ENCODE measurements at places on chromosomes 1 and 21.

DNA sequence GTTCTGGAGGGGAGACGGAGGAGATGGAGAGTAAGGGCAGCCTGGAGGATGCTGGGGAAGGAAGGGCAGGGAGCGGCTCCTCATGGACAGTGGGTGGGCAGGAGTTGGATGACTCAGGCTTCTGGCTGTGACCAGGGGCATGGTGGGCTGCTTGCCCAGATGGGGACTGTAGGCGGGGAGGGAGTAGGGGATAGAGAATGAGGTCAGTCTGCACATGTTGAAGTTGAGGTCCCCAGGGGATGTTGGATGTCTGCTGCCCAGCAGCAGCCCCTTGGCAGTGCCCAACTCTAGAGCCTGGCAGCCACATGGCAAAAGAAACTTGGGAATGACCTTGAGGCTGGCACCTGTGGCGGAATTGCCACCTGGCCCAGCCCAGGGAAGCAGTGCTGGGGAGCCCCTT is 6.4 kb downstream of the SELENON start:
- no peak for DNase-seq

GRCh38 chr1:48547561-48548220 is 75.7 kb upstream of the SPATA6 start:
- no peak for DNase-seq

DNA sequence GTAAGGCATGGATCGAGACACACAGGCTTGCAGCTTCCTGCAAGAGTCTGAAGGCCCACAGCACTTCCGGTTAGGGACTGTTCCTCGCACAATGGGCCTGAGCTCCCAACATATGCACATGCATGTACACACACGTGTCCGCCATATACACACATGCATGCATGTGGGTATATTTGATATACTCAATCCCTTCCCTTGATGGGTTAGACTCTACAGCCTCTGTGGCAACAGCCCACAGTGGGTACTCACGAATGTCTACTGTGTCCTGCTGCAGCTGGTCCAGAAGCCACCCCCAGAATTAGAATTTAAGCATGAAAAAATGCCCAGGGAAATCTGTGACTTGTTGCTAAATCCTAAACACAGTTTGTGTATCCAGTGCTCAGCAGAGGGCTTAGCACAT is 9.9 kb downstream of the F3 start:
- DNase-seq = no peak

GRCh38 chr1:155078469-155079209 is at the start of gene EFNA3:
TSS of gene EFNA3 (plus strand) at chr1:155078837. CDS start at chr1:155078942, 105 bp downstream.
- DNase-seq = peak; percentile 62

DNA sequence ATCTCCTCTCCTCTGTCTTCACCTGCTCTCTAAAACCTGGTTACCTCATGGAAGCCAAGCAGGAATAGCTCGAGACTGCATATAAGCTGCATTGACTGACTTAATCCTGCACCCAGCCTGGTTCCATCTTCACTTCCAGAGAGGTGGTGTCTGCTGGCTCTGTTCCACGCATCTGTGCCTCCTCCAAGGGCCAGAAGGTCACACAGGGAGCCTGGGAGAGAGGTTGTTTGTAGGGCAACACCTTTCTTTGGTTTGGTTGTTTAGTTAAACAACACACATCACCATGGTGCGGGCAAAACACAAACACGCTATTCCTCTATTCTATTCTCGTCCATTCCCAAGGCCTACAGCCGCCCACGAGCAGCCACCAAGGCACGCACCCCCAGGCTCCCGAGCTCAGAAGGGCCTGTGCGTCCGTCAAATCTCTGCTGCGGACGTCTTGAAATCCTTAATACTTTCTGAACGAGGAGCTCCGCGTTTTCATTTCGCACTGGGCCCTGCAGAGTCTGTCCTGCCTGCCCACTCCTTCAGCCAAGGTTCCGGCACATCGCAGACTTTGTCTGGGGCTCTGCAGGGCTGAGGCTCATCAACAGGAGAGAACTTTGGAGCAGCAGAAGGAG is 116.2 kb downstream of the RIPK4 start:
- DNase-seq = no peak

DNA sequence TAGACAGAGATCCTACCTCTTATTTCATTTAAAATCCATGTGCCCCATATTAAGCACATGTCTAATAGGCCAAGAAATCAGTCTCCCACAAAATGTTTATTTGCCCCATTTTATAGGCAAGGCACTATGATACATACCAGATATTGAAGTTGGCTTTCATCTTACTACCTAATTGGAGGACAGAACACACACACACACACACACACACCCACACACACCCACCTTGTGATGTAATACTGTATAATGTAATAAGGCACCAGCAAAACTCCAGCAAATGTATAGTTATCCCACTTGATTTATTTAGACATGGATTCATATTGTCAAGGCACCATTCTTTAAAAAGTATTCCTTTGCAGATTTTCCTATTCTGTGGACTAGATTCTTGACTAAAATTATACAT is 56.8 kb downstream of the ATP6V1G3 start:
- no peak for DNase-seq

Measured in inflammatory macrophage treated with lipopolysaccharide for 1 hour (primary cell).